Esophagus mucosa (tissue), 1 donor: ENCODE measurements at places on chromosomes 6 and 20. TPM values are rescaled to one million over a fixed set of nuclear protein-coding genes. Genes with fewer than 3 reads are reported as not detected.

The C6orf141 gene
- 9.3 TPM for total RNA-seq

The COL20A1 gene
- total RNA-seq, result not detected

The PPP1R18 gene
- 22.9 TPM for total RNA-seq

The LY6G6D gene
- not detected for total RNA-seq

The CNKSR3 gene
- total RNA-seq, result 24.5 TPM

The PPP1R3G gene
- 2.0 TPM for total RNA-seq

The STAU1 gene
- total RNA-seq, result 55.8 TPM

The TPD52L1 gene
- total RNA-seq, result 217 TPM

The SIRPB2 gene
- total RNA-seq, result 1.0 TPM

The ERGIC3 gene
- total RNA-seq, result 168 TPM

The MYB gene
- 1.3 TPM for total RNA-seq

The DCBLD1 gene
- 9.5 TPM for total RNA-seq

The MAN1A1 gene
- 4.9 TPM for total RNA-seq

The EPB41L1 gene
- 95.6 TPM for total RNA-seq

The TRIM40 gene
- total RNA-seq, result not detected

The APCDD1L gene
- 0.16 TPM for total RNA-seq

The ADAM33 gene
- 2.5 TPM for total RNA-seq

The PRICKLE4 gene
- total RNA-seq, result 2.2 TPM

The HLA-DPA1 gene
- total RNA-seq, result 12.7 TPM

The APOM gene
- 1.6 TPM for total RNA-seq

The PTGIS gene
- 2.9 TPM for total RNA-seq

The TMEM74B gene
- 1.4 TPM for total RNA-seq

The GPSM3 gene
- 2.2 TPM for total RNA-seq

The PLG gene
- total RNA-seq, result 0.12 TPM

The B3GALT4 gene
- total RNA-seq, result 16.9 TPM

The SUN5 gene
- total RNA-seq, result not detected

The NRN1 gene
- 1.6 TPM for total RNA-seq

The KPNA5 gene
- total RNA-seq, result 5.7 TPM

The EDN3 gene
- 5.9 TPM for total RNA-seq

The MYLK2 gene
- total RNA-seq, result 0.12 TPM

The RAET1E gene
- total RNA-seq, result 101 TPM
